ENCODE measurements at places on chromosomes 4 and X. TPM values are rescaled to one million over a fixed set of nuclear protein-coding genes. Genes with fewer than 3 reads are reported as not detected.

DNA sequence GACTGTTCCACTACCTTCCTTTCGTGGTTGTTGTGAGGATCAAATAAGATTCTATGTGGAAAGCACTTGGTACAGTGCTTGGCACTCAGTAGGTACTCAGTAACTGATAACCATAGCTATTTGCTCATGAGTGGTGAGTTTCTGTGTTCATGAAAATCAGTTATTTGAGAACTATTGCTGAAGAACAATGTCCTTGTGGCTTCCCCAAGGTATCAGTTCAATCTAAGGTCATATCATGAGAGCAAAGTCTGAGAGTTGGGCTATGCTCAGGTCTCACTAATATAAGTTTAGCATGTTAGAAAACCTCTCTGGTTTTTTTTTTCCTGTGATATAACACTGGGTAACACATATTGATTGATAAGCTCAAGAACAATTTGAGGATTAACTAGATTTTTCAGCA lies 147.8 kb downstream of the GRIA3 start:
- DNase-seq: no peak

The TMEM255A gene
- total RNA-seq: not detected

DNA sequence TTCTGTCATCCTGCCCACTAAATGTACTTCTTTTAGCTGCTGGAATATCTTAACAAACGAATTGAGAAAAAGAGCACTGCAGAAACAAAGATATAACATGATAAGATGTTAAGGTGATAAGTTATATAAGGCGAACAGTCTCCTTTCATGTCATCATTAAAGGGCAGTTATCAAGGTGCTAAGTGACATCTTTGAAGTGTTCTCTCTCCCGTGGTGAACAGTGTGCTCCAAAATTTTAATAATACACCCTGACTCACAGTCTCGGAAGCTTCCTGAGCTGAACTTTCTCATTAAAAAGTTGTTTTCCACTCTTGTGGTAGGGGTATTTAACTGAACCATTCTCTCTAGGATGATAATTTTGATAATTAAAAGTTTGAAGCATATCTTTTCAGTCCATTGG lies 61.6 kb downstream of the PLS3 start:
- no peak for DNase-seq

DNA sequence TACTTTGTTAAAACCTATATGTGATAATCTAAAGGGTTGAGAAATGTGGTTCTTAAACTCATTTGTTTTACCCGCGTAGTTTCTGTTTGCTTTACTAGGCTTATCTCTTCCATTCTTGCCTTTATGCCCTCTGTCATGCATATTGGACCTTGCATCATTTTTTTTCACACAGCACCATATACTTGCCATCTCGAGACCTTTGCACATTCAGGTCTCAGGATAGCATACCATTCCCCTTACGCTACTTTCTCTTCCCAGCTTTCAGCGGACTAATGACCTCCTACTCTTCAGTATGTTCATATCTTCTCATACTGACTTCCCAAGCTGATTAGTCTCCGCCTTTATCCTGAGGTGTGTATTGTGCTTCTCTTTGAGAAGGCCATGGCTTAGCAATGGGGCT lies 40.5 kb downstream of the USP38 start:
- DNase-seq: no peak

The SERTM2 gene
- 1.3 TPM for total RNA-seq

The EPGN gene
- 0.32 TPM for total RNA-seq

The DUX4 gene
- not detected for total RNA-seq

- DNase-seq: no peak
Observed at GRCh38 chrX:105972690-105973386, 65.7 kb downstream of the SERPINA7 start.

DNA sequence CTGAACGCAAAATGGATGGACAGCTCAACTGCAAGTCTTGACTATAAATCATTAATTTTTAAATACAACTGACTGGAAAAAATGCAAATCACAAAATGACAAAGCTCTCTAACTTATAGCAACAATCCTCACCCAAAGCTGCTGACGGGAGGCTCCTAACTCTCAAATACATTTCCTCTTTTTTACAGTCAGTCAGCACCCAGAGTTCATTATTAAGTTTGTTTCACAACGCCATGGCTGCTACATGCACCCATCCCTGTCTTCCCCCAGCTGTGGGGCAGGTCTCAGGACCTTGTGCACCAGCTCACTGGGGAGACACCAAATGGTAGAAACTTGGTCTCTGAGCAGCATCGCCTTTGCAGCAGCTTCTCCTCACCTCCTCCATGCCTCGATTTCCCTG lies 97.6 kb downstream of the SLC34A2 start:
- no peak for DNase-seq

GRCh38 chr4:13917015-13917414 lies 289.5 kb upstream of the BOD1L1 start:
- peak; percentile 47 for DNase-seq

The RNF128 gene
- 0.43 TPM for total RNA-seq
